ENCODE measurements at places on chromosomes 3 and 15. TPM values are rescaled to one million over a fixed set of nuclear protein-coding genes. Genes with fewer than 3 reads are reported as not detected.

Gene GOLGA8R
- 0.26 TPM for total RNA-seq

Gene CAMP
- total RNA-seq, result not detected

Gene PPM1L
- 0.73 TPM for total RNA-seq

Gene WNT7A
- 0.20 TPM for total RNA-seq

Gene CPLX3
- not detected for total RNA-seq

Gene IQCH
- 1.8 TPM for total RNA-seq

Gene ZBTB47
- total RNA-seq, result 5.0 TPM
